Neuronal stem cell (in vitro differentiated cells): ENCODE measurements at places on chromosomes 12 and 14.

GRCh38 chr12:3797531-3798048 lies 44.7 kb upstream of the CRACR2A start:
- H3K4me3 ChIP-seq: no peak overlapping the region
- H3K27me3 ChIP-seq: no peaks in the 10 kb centered on the region
- peaks cover 10% of the 10 kb centered on the region for H3K36me3 ChIP-seq
- no peak overlapping the region for H3K27ac ChIP-seq

GRCh38 chr12:42144158-42144407 lies 591 bp downstream of the GXYLT1 start:
- no peak for DNase-seq
- peaks cover 5% of the 10 kb centered on the region for H3K4me1 ChIP-seq
- peak overlapping the region; percentile 97 for H3K4me3 ChIP-seq
- peak overlapping the region; percentile 91 for H3K27ac ChIP-seq
- no peaks in the 10 kb centered on the region for H3K36me3 ChIP-seq

GRCh38 chr14:62126879-62127478 lies 364.8 kb downstream of the SNAPC1 start:
- DNase-seq: peak; percentile 52
- H3K36me3 ChIP-seq: no peaks in the 10 kb centered on the region
- H3K27ac ChIP-seq: no peak overlapping the region
- H3K4me3 ChIP-seq: no peak overlapping the region
- peaks cover 1% of the 10 kb centered on the region for H3K4me1 ChIP-seq

- H3K4me3 ChIP-seq: no peak overlapping the region
- no peaks in the 10 kb centered on the region for H3K36me3 ChIP-seq
- H3K4me1 ChIP-seq: peaks cover 3% of the 10 kb centered on the region
- no peak overlapping the region for H3K27ac ChIP-seq
- H3K27me3 ChIP-seq: no peaks in the 10 kb centered on the region
Observed at GRCh38 chr14:83120187-83120586, 1586.5 kb upstream of the SEL1L start.

- no peak overlapping the region for H3K4me3 ChIP-seq
- H3K27ac ChIP-seq: no peak overlapping the region
- no peaks in the 10 kb centered on the region for H3K36me3 ChIP-seq
- no peak for DNase-seq
Observed at GRCh38 chr12:41527534-41528116, 339.5 kb downstream of the PDZRN4 start.

- H3K27me3 ChIP-seq: no peaks in the 10 kb centered on the region
- no peak for DNase-seq
- H3K4me3 ChIP-seq: no peak overlapping the region
- no peak overlapping the region for H3K27ac ChIP-seq
Observed at GRCh38 chr12:101066489-101066888, 143.5 kb downstream of the SLC5A8 start.

- H3K36me3 ChIP-seq: no peaks in the 10 kb centered on the region
- DNase-seq: no peak
- no peaks in the 10 kb centered on the region for H3K4me1 ChIP-seq
- H3K27me3 ChIP-seq: peaks cover 22% of the 10 kb centered on the region
Observed at GRCh38 chr14:75518625-75519024, 3.6 kb upstream of the BATF start.
